ENCODE measurements at places on chromosomes 2 and 18.

GRCh38 chr18:41395695-41396094 lies 559.3 kb upstream of the PIK3C3 start:
- DNase-seq, result no peak

- no peak for DNase-seq
Observed at GRCh38 chr18:2219706-2220105, 351.6 kb downstream of the METTL4 start.

GRCh38 chr18:74114116-74114515 lies 33.5 kb downstream of the FBXO15 start:
- no peak for DNase-seq

GRCh38 chr2:240985881-240986786 lies 12.3 kb upstream of the SNED1 start:
- no peak for DNase-seq

- DNase-seq, result no peak
Observed at GRCh38 chr18:8314124-8314523, 295.1 kb upstream of the RAB12 start.

DNA sequence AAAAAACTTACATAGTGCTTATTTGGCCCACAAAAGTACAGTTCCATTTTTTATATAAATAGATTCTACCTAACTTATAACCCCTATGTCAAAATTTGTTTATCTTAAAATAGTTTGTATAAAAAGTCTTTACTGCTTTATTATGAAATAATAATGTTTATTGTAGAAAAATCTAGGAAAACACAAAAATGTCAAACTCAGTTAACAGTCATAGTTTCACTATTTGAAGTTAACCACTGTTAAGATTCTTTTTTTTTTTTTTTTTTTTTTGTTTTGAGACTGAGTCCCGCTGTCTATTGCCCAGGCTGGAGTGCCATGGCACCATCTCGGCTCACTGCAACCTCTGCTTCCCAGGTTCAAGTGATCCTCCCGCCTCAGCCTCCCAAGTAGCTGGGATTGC lies 26.5 kb upstream of the ABI2 start:
- no peak for DNase-seq

DNA sequence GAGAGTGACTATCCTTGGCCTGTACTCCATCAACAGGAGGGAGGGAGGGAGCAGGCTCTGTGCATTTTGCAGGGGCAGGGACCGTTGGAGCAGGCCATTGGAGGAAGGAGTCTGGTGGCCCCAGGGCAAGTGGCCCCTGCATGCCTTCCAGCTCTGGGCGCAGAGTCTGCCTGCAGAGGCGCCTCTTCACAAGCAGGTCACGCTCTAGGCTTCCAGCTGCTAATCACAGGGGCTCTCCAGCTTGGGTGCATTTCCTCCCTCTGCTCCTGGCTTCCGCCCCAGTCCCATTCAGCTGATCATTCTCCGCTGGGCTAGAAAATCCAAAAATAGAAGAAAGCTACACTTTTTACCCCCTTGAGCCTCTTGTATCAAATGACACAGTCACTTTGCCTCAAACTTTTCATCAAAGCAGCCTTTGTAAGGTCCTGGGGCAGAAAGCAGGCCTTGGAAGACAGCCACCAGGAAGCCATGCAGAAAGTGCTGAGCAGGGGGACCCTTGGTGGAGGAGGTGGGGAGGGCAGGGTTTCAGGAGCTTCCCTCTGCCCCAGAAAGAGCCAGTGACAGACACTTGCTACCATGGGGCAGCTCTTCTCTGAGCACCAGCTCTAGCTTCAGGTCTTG lies 11.3 kb downstream of the TMEM247 start:
- no peak for DNase-seq

DNA sequence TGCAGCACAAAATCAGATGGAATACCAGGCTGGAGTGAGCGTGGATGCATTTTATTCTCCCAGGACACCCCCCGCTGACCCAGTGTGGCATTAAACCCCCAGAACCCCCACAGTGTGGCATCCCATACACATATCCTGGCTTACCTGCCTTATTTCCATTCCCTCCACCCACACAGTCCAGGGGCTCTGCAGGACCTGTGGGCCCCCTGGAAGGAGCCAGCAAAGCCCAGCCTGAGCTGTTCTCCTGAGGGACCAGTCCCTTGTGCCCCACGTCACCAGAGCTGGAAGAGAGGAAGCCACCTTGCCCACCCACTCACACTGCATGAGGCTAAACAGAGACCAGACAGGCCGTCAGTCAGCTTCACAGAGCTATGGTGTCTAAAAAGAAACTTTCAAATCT lies 20.1 kb downstream of the ST8SIA5 start:
- no peak for DNase-seq

DNA sequence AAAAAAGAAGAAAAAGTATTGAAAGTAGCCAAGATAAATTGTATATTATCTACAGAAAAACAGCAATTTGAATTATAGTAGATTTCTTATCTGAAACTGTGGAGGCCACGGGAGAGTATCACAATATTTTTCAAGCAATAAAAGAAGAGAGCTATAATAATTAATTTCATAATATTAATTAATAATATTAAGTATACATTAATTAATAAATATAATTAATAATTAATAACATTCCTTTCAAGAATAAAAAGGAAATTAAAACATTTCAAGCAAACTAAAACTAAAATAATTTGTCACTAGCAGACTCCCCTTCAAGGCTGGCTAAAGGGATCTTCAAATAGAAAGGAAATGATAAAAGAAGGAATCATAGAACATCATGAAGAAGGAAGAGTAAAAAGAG lies 372.7 kb upstream of the KYNU start:
- DNase-seq, result no peak

DNA sequence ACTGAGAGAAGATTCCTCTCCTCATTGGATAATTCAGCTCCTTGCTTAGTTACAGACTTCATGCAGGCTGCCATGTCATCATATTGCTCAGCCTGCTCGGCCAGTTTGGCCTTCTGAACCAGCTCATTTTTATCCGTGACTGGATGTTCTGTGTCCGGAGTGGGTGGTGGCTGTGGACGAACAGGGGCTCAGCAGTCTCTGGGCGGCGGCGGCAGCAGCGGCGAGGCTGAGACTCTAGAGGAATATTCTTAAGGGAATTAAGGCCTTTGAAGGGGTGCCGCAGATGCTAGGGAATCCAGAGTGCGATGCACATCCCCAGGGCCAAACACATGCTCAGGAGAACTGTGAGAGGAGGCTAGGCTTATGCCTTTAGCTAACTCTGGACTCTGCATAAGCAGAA lies 97.9 kb upstream of the GYPC start:
- no peak for DNase-seq

GRCh38 chr2:170241756-170242155 lies 63.8 kb downstream of the MYO3B start:
- no peak for DNase-seq

DNA sequence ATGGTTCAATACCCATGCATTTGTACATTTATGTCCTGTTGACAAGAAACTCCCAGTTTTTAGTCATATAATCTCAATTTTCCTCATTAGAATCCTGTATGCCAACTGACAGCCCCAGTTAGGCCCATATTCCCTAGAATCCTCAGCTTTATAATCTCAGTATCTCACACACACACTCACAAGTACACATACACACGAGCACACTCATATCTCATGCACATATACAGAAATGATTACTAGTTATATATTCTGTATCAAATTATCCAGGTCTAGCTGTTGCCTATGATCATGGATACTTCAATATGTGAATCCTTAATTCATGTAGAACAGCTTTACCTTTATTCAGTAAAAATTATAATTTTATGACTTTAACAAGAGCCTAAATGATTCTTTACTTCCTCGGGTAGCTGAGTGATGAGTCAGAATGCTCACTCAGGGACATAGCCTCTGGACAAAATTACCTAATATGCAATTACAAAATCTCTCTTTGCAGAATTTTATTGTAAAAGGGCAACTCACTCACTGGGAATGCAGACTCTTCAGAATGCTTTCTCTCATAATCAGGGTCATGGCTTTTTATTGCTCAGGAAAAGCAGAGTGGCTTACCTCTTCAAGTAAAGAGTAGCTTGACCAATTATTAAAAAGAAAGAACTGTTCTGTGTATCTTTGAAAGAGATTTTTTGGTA lies 193.6 kb upstream of the PIK3C3 start:
- no peak for DNase-seq

GRCh38 chr2:38700881-38701458 lies 35.1 kb downstream of the GALM start:
- no peak for DNase-seq

- no peak for DNase-seq
Observed at GRCh38 chr2:2181493-2181892, 149.6 kb downstream of the MYT1L start.

- no peak for DNase-seq
Observed at GRCh38 chr2:237574894-237575868, 8.8 kb downstream of the PRLH start.
